Heart right ventricle (tissue), 16 donors: ENCODE measurements at places on chromosomes 13 and 19. TPM values are rescaled to one million over a fixed set of nuclear protein-coding genes. Genes with fewer than 3 reads are reported as not detected.

GRCh38 chr13:74975111-74975510 lies 506.9 kb downstream of the TBC1D4 start:
- no peak for DNase-seq

DNA sequence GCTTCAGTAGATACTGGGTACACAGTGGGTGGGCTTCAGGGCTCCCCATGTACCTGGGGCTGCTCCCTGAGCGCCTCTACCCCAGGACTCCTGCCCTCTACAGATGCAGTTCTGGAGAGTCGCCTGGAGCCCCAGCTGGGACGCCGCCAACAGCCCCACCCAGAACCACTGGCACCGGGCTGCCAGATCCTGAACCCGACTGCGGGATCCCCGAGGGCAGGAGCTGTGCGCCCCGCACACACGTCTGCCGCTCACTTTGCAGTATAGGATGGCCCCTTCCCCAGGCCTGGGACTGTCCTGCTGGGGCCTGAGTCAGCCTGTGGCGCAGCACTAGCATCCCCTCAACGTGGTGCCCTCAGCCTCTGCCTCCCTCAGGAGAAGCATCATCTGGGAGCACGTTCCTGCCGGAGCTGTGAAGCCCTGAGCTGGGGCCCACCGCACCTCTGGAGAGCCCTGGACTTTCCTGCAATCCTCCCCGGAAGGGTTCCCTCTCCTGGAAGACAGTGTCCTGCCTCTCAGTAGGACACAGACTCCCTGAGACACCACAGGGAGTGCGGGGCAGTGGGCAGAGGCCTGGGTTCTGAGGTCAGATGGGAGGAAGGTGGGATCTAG lies 3.7 kb downstream of the REXO1 start:
- no peak for DNase-seq

- DNase-seq, result peak; percentile 86
Measured at GRCh38 chr19:10353793-10354391, 14.5 kb upstream of the ICAM3 start.

DNA sequence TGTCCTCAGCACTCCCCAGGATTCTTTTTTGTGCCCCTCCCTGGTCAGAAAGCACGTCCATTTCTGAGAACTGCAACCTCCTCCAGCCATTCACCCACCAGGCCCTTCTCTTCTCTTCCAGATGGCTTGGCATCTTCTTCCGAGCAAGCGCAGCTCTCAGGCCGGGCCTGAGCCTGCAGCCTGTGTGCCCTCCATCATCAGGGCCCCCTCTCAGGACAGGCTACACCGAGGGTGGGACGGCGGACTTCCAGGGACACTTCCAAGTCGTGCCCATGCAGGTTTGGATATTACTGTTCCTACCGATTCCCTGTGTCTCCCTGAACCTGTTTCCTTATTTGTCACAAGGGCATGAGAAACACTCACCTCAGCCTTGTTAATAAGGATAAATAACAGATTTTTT lies 28.4 kb downstream of the SOX1 start:
- no peak for DNase-seq

DNA sequence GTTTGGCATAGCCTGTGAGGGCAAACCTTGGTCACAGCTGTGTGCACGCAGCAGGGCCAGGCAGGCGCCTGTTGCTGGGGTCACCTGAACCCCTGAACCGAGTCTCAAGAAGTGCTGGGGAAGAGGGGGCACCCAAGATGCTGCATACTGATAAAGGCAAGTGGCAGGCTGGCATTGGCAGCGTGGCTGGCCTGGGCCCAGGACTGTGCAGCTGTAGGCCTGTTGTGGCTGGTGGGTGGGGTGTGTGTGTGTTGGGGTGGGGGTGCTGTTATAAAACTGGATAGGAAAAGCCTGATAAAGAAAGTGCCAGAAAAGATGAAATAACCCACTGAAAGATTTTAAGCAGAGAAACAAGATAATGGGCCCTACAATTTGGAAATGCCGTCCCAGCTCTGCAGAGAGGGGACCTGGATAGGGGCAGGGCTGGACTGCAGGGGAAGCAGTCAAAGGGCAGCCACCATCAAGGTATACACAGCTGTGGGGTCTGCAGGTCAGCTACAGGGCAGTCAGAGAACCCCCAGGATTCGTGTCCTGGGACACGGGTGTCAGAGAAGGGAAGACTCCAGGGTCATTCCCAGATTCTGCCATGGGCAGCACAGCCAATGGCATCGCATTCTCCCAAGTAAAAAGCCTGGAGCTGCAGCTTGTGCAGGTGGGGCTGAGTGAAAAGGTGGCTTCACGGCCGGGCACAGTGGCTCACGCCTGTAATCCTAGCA lies 33.2 kb downstream of the CILP2 start:
- DNase-seq, result no peak

DNA sequence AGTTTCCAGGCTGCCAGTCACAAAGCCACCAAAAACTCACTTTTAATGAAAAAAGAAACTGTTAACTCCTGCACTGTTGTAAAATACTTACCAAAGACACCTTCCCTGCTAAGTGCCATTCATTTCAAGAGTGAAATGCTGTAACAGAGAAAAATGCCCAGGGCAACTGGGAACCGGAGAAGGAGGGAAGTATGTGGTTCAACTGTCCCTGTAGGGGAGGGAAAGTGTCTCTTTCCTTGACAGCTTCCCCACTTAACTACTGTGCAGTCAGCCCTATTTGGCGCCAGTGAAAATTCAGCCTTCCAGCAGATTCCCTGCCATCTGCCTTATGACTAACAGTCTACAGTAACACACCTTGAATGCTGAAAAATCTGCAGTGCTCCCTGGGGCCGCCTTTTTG lies 789.0 kb downstream of the DIAPH3 start:
- no peak for DNase-seq

DNA sequence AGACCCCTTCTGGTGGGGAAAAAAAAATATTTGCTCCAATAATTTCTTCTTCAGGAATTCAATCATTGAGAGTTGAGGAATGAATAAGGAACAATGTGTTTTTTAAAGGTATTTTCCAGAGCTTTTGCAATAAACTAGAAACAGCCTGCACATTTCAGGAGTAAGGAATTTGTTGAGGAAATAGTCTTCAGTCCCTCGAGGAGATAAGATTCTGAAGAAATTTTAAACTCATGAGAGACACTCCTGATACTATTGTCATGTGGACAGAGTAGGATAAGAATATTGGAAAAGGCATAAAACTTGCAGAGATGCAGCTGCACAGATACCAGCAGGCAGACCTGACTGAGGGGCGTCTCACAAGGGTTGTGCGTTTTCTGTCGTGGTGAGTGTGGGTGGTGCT lies 36.6 kb downstream of the COMP start:
- no peak for DNase-seq

DNA sequence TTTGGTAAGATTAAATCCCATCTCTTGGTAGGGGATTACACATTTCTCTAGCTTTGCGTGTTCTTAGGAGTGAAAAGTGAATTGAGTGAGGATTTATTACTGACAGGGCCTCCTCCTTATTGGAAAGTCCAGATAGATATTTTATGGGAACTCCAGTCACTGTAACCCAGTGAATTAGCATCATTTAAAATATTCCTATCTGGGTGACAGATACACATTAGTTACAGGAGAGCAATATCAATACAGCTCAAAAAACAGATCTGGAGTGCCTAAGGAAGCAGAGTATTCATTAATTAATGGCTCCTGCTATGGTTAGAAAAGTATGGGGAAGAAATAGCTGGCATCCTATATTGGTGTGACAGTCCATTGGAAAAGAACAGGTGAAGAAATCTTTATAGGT lies 248.2 kb downstream of the SLITRK6 start:
- DNase-seq, result no peak

DNA sequence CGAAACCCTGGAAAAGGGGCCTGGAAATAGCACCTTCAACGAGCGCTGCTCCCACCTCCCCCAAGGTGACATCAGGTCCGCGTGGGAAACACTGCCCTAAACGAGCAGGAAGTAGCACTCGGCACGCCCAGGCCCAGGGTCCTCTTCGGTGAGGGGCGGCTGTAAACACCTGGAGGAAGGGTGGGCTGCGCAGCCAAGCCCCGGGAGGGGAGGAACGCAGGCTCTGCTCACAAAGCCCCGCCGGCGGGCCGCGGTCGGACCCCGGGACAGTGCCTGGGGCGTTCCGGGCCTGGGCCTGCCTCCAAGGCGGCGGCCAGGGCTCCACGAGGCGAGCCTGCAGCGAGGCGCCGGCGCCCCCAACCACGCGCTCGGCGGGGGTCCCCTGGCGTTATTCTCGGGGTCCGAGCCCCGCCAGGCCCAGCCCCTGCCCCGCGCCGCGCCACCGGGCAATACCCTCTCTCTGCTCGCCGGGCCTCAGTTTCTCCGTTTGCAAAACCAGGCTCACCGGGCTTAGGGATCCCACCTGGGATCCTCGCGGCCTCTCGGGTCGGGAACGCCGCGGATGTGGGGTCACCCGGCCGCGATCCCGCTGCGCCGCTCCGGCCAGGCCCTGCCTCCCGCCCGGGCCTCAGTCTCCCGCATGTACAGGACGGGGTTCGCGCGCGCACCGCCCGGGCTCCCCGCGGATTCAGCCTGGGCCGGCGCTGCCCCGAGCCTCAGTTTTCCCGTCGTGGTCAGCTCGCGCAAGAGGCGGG lies 630 bp downstream of the RNF126 start:
- no peak for DNase-seq

GRCh38 chr13:64758521-64759244 lies 2471.5 kb downstream of the PCDH9 start:
- DNase-seq, result no peak

DNA sequence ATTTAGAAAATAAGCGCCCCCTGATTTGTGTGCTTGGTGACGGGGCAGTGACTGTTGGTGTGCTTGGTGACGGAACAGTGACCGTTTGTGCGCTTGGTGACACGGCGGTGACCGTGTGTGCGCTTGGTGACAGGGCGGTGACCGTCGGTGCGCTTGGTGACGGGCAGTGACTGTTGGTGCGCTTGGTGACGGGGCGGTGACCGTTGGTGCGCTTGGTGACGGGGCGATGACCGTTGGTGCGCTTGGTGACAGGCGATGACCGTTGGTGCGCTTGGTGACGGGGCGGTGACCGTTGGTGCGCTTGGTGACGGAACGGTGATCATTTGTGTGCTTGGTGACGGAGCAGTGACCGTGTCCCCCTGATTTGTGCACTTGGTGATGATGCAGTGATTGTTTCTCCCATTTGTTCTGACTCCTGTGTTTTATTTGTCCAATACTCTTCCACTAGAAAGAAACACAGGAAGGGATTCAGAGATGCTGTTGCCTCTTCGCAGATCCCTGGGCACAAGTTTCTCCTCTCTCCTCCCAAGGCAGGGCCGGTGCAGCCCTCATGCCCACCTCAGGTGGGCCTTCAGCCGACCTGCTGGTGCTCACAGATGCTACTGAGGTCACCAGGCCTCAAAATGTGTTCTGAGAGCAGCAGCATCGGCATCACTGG lies 128.3 kb downstream of the ATP11A start:
- no peak for DNase-seq

DNA sequence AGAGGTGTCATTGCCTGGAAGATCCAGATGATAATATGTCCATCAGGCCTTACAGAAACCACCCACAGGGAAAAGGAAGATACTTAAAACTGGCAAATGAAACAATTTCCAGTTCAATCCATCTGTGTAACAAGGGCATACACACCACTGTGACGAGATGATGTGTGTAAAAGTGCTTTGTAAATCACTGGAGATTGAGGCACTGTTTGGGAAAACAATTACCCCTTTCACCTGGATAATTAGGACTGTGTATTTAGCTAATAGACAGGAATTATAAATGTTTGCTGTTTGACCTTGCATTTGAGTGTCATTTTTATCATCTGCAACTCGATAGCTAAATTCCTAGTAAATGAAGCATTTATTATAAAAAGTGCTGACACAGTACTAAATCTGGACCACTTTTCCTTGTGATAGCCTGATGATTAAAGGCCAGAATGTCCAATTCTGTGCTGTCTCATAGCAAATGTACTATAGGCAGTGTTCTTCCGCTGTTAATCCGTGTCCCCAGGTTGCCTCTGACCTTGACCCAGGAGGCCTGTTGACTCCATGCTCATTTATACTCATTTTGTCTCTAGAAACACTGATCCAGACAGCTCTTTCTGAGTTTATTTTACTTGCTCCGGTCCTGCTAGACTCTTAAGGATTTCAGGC lies 105.8 kb downstream of the LACC1 start:
- no peak for DNase-seq

The PBX4 gene
- 0.06 TPM for polyA plus RNA-seq

The ANGPTL4 gene
- polyA plus RNA-seq, result 28.7 TPM

The SLC5A5 gene
- not detected for polyA plus RNA-seq

The TEX101 gene
- not detected for polyA plus RNA-seq

The APOE gene
- 77.8 TPM for polyA plus RNA-seq

The SOX1 gene
- not detected for polyA plus RNA-seq

The USHBP1 gene
- 11.5 TPM for polyA plus RNA-seq
